Retina (tissue), 1 donor: ENCODE measurements at places on chromosomes 11 and 22.

GRCh38 chr11:69022260-69022659 lies 9.2 kb upstream of the MRGPRF start:
- no peak for DNase-seq

- no peak for DNase-seq
These were observed 37.7 kb upstream of the SPON1 start for GRCh38 chr11:13924801-13925327.

DNA sequence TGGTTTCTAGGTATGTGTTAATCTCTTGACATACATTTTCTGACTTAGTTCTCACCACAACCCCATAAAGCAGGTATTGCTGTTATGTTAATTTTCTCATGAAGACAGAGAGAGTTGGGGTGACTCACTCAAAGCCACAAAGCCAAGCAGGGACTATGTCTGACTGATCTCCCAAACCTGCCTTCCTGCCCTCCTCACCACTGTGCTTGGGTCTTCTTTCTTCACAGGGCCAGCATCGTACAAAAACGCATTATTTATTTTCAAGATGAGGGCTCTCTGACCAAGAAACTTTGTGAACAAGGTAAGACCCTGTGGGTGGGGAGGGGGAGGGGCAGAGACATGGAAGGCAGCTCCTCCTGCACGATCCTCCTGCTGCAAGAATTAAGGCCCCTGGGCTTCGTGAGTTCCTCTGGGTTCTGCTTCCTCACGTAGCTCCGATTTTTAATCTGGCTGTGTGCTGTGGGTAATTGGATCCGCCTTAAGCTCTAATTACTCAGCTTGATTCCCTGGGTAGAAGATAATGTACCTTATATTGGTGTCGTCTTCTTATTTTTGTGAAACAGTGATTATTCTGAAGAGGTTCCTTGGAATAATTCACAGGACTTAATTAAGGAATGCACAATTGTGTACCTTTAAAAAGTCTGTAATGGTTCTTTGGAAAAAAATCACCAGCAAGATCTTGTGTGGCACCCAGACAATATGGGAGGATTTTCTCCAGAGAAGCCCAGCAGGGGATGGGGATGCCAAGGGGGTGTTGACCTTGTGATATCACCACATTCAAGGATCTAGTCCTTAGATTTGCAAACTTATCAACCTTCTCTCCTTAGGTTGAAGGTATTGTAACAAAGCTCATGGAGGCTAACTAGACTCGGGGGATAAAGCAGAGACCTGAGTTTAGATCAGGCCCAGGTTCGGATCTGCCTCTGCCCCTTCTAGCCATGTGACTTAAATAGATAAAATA lies 112.9 kb downstream of the SPON1 start:
- no peak for DNase-seq

DNA sequence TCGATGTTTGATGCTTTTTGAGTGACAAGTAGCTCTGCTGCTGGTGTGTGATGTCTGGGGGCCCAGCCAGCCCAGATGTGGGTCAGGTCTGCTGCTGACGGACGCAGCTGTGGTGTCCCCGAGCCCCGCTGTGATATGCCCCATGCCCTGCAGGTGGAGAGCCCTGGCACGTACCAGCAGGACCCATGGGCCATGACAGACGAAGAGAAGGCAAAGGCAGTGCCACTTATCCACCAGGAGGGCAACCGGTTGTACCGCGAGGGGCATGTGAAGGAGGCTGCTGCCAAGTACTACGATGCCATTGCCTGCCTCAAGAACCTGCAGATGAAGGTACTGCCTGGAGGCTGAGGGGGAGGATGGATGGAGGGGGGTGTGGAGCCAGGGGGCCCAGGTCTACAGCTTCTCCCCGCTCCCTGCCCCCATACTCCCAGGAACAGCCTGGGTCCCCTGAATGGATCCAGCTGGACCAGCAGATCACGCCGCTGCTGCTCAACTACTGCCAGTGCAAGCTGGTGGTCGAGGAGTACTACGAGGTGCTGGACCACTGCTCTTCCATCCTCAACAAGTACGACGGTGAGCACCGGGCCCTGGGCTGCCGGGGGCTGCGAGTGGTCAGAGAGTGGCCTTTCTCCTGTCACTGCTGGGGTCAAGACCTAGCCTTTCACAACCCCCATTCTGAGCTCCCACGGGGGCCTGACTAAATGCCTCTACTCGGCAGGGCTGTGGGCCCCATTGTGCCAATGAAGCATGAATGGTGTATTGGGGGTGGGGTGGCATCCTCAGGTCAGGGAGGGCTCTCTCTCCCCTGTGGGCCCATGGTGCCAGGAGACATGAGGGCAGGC lies 7.3 kb downstream of the AIP start:
- DNase-seq = peak; percentile 23

GRCh38 chr11:94623120-94623735 lies 56.1 kb downstream of the PIWIL4 start:
- peak; percentile 78 for DNase-seq

DNA sequence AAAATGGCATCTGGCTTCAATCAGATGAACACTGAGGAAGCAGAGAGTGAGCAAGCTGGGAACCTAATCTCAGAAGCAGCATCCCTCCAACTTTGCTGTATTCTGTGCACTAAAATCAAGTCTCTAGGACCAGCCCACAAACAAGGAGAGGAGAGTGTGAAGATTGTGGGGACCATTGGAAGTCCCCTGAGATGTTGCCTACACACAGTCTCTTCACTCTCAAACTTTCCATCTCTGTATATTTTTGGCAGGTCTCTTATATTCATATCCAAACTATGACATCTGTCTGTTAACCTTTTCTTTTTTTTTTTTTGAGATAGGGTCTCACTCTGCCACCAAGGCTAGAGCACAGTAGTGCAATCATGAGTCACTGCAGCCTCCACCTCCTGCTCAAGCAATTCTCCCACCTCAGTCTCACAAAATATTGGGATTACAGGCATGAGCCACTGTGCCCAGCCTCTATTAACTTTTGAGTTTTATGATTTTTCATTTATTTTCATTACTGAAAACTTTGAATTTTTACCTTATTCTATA lies 1096.4 kb downstream of the TBC1D22A start:
- no peak for DNase-seq

- DNase-seq = peak; percentile 58
These were observed 725 bp downstream of the KDM2A start for GRCh38 chr11:67119585-67120391.

DNA sequence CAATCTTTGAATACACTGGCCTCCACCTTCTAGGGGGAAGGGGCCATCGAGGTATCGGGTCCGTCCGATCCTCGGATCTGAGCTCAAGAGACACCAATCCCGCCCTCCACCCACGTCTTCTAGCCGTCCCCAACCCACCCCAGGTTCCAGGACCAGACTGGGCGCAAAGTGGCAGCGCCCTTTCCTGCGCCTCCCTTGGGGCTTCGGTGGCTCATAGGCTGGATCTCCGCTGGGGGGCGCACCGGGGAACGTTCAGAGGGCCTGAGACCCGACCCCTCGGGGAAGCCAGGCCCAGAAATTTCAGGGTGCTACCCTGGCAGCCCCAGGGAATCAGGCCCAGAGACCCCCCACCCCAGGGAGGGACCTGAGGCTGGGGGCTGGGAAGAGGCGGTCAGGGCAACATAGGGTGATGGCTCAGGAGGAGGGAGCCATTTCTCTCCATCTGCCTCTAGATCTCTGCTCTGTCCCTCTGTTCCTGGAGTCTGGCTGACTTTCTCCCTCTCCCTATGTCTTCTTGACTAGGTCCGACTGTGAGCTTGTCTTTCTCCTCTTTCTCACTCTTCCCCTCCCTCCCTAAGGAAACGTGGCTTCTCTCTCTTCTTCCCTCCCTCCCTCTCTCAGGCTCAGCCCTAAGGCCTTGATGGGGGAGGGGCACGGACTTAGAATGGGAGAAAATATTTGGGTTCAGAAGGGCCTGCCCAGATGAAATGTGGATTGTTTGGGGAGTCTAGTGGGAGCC lies 1.1 kb downstream of the CREB3L1 start:
- peak; percentile 54 for DNase-seq

GRCh38 chr11:16722581-16723344 lies 15.7 kb upstream of the C11orf58 start:
- no peak for DNase-seq
